ENCODE measurements at places on chromosomes 4 and X.

- no peak for DNase-seq
These were observed 4.9 kb upstream of the ABRAXAS1 start for GRCh38 chr4:83489711-83490326.

- no peak for DNase-seq
These were observed 752 bp downstream of the SEPTIN11 start for GRCh38 chr4:76950052-76950955.

DNA sequence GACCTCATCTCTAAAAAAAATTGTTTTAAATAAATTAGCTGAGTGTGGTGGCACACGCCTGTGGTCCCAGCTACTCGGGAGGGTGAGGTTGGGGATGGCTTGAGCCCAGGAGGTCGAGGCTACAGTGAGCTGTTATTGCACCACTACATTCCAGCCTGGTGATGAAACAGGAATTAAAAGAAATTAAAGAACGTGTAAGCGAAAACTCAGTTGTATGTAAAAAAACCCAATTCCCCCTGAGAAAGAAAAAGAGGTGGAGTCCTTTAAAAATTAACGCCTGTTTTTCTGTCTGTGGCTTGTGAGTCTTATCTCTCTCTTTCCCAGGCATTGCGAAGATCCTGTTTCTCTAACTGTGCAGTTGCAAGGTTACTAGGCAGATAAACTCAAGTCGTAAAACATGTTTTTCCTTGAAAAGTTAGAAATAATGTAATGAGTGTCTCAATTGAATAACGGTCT, 22.1 kb downstream of the EPGN start:
- DNase-seq: no peak

- DNase-seq: peak; percentile 55
These were observed 32.8 kb downstream of the FAM149A start for GRCh38 chr4:186137196-186137794.

DNA sequence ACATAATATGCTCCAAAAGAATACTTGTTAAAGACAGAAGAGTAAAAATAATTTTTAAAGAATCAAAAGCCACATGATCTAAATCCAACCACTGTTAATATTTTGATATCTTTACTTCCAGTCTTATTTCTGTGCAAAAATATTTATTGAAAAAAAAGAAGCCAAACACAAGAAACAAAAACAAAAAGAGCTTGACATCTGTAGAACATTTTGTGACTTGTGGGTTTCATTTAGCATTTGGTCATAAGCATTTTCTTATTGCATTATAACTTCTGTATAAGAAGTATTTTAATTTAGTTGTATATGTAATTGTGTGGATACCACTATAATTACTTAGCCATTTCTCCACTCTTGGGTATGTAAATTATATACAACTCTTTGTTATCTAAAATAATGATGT, 63.1 kb downstream of the DIPK2B start:
- DNase-seq: no peak

- no peak for DNase-seq
These were observed 82.6 kb downstream of the USP9X start for GRCh38 chrX:41167888-41168287.

DNA sequence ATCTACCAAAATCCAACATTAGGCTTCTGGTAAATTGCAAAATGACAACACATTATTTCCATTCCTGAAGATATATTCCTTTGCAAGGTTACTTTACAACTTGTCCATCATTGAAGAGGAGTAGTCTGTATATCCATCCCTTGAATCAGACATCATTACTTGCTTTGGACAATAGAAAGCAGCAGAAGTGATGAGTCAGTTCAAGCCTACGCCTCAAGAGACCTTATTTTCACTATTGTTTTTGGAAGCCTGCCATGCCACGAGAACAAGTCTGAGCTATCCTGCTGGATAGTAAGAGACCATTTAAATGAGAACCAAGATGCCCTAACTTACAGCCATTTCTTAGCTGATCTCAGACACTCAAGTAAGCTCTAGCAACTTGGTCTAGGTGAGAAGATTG, 246.0 kb upstream of the HHIP start:
- no peak for DNase-seq

GRCh38 chr4:48270951-48271473, 1.4 kb upstream of the TEC start:
- DNase-seq: no peak

- DNase-seq: no peak
These were observed 14.6 kb upstream of the ZNF630 start for GRCh38 chrX:48086082-48086481.

GRCh38 chrX:9396930-9397329, 67.9 kb upstream of the TBL1X start:
- DNase-seq: peak; percentile 21

DNA sequence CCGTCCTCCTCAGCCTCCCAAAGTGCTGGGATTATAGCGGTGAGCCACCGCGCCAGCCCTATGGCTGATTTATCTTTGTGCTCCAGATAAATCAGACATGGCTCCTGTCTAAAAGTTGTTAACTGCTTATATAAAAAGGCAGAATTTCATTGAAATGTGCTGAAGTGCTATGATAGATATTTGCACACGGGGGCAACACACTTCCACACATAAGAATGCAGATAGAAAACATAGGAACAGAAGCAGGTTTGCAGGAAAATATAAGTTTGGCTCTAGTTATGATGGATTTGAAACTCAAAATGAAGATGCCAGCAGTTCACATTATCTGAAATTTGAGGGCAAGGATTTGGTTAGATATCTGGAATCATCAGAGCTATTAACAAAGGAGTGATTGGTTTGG, 163.1 kb upstream of the SLITRK2 start:
- no peak for DNase-seq

DNA sequence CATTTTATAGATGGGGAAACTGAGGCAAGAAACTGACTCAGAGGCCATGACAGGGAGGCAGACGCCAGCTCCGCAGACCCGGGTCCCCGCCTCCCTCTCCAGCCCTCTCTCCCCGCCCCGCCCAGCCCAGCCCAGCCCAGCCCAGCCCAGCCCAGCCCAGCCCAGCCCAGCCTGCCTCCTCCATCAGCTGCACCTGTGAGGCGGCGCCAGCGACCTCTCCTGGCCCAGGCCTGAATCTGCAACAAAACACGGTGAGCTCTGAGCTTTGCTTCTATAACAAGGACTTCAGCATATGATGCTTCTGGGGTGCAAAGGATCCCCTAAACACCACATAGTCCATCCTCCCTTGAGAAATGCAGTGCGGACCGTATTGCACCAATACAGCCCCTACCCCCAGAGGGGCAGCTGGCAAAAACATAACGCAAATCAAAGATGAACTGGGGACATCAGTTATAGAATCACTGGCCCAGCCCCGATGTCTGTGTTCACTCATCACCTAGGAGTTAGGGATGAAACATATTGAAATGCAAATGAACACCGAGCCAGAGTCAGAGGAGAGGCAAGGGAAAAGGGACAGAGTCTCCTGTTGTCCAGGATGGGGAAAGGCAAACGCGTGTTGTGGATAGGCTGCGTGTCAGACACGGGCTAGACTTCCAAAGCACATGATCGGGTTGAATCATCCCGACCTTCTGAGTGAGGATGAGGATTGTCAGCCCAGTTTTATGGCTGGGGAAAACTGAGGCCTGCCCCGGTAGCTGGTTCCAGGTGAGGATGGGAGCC, 216.1 kb upstream of the PSAPL1 start:
- DNase-seq: no peak

DNA sequence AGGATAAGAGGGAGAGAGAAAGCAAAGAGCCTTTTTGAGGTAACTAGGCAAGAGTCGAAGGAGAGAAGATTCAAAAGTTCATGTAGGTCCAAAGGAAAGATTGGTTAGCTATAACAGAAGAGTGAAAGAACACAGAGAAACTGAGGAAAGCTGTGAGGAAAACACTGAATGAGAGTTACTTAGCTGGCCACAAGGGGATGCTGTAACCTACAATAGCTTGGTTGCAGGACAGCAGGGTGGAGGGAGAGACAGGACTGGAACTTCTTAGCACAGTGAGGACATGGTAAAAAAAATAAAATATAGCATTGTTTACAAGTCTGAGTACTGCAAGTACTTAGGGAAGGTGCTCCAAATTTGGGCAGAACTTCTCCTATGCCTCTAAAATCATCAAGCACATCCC, 48.3 kb downstream of the RAI2 start:
- DNase-seq: no peak

DNA sequence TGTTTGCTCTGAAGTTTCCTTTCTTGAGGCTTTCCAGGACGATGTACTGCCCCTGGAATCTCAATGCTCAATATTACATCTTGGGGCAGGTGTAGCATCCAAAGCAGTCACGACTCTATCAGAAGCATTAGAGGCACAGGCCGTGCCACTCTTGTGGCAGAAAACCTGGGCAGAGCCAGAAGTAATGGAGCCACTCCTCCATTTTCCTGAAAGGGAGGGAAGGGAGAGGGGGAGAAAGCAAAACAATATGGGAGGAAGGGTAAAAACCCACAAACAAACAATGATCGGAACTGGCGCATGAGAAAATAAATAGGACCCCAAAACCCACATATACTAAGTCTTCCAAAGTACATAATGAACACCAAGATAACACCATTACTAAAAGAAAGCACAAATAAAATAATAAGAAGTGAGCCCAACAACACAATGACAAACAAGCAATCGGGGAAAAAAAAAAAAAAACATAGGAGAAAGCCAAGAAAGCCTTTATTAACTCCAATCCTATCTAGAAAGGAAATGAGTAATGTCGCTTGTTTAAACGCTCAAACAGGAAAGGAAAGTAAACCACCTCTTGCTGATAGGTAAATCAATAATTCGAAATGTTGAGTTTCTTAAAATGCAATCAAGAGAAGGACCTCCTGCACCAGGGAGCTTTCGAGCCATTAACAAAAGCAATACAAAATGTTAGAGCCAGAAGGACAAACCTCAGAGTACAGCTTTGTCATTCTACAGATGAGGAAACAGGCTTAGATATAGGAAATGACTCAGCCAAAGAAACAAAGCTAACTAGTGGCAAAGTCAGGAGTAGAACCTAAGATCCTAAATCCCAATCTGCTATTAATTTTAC, 117.4 kb downstream of the ATRX start:
- DNase-seq: peak; percentile 11

- DNase-seq: no peak
These were observed 702.3 kb downstream of the TRIML1 start for GRCh38 chr4:188841523-188841922.

DNA sequence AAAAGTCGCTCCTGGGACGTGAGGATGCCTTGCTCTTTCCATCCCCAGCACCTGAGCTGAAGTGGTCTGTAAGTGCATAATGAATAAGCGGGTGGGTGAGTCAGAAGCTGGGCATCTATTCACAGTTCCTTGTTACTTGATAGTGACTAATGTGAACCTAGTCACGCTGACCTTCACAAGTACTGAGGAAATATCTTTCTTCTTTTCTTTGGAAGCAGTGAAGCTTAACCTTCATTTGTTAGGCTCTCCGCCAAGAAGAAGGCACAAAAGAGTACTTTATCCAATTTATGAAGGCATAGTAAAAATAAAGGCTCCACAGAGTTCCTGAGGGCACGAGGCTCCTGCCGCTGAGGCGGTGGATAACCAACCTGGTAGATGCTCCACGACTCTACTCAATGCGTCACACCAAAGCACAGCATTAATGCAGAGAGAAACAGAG, 475.7 kb upstream of the SLIT2 start:
- DNase-seq: peak; percentile 59

- DNase-seq: no peak
These were observed 13.0 kb downstream of the PPP1R3F start for GRCh38 chrX:49282647-49283011.

- DNase-seq: peak; percentile 8
These were observed 178.6 kb downstream of the ADAMTS3 start for GRCh38 chr4:72390409-72390808.

DNA sequence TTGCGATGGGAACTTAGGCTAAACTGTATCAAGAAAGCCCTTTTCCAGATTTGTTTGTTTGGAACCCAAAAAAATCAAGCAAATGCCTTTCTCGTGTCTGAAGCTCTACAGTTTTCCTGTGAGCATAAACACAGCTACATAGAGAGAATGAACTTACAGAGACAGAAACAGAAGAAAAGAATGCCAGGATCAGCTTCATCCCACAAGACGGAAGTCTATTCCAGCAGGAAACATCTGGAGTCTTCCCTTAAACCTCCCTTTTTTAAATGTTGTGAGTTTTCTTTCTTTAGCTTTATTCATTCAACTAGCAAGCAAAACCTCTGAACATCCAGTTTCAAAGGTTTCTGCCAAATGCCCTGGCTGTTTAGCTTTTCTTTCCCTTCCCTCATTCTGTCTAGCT, 32.6 kb upstream of the ZFP42 start:
- DNase-seq: no peak

- peak; percentile 34 for DNase-seq
These were observed 93.2 kb downstream of the WFS1 start for GRCh38 chr4:6362896-6363295.

GRCh38 chr4:26531491-26532116, 41.3 kb upstream of the CCKAR start:
- no peak for DNase-seq

DNA sequence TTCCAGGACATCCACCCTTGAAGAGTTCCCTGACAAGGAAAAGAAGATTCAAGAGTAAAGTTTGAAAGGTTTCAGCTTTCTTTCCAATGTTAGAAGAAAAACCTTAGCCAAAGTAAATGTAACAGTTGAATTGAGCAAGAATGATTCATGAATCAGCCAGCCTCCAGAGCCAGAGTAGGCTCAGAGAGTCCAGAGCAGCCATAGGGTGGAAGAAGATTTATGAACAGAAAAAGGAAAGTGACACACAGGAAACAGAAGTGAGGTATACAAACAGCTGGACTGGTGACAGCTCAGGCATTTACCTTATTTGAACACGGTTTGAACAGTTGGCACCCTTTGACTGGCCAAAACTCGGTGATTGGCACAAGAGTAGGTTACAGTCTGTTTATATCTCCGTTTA, 63.2 kb downstream of the QDPR start:
- peak; percentile 47 for DNase-seq

DNA sequence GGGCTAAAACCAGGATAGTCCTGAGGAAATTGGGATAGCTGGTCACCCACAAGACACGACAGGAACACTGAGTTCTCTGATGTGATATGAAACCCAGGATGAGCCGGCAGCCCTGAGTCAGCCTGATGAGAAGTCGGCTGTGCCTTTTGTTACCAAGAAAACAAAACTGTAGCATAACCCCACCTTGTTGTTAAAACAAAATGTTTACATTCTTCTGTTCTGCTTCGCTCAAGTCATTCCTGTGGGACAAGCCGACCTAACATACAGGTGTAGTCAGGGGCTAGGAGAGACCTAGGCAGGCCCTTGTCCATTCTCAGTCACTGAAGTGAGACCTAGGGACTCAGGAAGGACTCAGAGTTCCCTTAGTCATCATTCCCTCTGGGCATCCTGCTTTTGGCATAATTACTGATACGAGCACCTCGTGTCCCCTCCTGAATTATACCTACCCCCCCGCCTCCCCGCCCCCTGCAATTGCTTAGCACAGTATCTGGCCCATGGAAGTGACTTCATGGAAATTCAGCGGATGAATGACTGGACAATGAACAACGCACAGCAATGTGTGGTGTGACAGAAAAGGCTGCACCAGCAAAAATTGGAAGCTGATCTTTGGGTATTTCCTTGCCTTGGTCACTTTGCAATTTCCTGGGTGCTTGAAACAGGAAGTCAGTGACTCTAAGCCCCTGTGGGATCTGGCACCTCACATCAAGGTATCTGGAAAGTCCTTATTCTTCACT, 31.9 kb upstream of the TLR2 start:
- no peak for DNase-seq

- no peak for DNase-seq
These were observed 99.8 kb upstream of the TEX13D start for GRCh38 chrX:124232523-124233201.

GRCh38 chrX:3181846-3182245, 140.6 kb downstream of the ARSF start:
- DNase-seq: peak; percentile 22

- peak; percentile 15 for DNase-seq
These were observed 17.3 kb downstream of the NIPAL1 start for GRCh38 chr4:48033825-48034413.

GRCh38 chr4:90121676-90122354, 5.4 kb upstream of the CCSER1 start:
- no peak for DNase-seq
